ENCODE measurements at places on chromosomes 12 and 14.

GRCh38 chr14:100454437-100454836 is 131.3 kb downstream of the SLC25A47 start:
- DNase-seq, result no peak

DNA sequence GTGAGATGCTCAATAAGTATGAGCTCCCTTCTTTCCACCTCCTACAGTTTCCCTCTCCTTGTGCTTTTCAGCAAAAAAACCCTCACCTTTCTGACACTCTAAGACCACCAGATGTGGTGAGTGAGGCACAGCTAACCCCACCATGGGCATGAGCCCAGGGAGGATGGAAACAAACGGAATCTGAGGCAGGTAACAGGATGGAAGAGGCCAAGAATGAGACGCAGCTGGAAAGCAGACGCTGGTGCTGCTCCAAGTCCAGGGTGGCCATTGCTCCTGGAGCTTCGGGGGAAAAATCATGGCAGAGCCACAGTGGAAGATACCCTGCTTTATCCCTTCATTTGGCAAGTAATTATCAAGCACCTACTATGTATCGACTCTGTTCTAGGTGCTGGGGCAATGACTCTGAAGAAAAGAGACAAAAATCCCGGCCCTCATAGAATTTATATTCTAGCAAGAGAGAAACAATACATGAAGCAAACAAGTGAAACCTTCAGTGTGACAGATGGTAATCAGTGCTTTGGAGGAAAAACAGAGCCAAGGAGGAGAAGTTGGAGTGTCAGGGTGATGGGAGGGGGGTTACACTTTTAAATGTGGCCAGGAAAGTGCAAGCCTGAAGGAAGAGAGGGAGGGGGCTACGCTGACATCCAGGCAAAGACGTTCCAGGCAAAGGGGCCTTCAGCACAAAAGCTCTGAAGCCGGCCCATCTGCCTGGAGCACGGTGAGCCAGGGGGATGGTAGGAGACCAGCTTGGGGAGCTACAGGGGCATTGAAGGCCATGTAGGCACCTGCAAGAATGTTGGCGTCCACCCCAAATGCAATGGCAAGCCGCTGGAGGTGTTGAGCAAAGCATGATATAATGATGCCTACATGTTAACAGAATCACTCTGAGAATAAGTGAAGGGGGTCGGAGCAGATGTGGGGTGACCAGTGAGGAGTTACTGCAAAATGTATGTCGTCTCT is 154.2 kb downstream of the DPF3 start:
- no peak for DNase-seq

DNA sequence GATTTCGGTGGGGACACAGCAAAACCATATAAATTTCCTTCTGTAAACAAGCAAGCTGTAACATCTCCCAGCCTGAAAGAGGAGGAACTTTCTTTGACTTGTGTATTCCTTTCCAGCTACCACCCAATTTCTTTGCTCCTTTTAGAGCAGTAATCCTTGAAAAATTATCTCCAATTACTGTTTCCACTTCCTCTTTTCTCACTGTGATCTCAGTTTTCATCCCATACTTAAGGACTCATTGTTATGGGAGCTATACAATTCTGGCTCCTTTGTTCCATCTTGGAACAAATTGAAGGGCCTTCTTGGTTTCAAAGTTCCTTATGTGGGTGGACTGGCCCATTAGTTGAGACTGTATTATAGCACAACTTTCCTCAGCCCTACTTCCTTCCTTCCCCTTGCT is 152.6 kb downstream of the AKAP6 start:
- no peak for DNase-seq

DNA sequence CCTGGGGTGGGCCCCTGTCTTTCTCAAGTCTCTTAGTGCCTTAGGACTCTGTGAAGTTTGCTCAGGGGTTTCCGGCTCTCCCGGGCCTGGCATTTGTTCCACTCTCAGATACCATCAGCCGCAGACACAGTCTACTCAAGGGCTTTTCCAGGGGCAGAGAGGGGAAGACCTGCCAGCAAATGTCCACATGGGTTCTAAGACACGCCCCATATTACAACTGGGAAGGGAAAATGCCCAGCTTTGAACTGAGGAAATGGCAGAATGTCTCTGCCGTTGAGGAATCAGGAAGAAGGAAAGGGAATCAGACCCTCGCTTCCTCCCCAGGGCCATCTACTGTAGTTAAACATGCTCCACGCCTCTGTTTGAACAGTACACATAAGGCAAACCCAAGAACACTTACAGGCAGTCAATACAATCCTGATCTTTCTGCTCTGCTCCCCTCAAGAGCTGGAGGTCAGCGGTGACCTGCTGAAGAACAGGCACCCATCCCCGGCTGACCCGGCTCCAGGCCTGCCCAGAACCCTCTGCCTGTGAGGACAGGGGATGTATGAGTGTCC is 7.9 kb downstream of the CCDC85C start:
- no peak for DNase-seq

DNA sequence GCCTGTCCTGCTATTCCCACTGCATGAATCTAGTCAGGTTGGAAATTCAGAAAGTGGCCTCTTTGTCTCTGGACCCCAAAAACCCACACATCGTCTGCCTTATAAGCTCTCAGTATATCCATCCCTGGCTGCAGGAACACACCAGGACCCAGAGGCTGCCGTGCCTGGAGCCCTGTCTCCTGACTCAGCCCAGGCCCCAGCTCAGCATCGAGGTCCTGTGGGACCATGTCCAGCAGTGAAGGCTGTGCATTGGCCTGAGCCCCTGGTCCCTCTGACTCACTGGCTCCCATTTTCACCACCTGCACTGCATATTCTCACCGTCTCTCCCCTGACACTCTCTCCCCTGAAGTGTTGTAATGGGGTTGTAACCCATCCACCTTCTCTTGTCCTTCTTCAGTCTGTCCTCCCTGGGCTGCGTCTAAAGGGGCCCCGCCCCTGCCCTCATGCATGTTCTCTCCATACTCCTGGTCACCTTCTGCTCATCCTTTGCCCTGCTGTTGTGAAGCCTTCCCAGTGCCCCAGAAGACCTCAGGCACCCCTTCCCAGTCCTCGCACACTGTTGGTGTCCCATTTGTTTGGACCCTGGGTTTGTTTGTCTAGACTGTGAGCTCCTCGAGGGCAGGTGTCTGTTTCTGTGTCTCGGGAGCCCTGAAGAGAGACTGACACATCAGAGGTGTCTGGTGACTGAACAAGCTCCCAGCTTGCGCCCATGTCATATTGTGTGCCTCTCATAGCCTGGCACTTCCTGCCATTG is 43.8 kb downstream of the EVL start:
- DNase-seq, result no peak

DNA sequence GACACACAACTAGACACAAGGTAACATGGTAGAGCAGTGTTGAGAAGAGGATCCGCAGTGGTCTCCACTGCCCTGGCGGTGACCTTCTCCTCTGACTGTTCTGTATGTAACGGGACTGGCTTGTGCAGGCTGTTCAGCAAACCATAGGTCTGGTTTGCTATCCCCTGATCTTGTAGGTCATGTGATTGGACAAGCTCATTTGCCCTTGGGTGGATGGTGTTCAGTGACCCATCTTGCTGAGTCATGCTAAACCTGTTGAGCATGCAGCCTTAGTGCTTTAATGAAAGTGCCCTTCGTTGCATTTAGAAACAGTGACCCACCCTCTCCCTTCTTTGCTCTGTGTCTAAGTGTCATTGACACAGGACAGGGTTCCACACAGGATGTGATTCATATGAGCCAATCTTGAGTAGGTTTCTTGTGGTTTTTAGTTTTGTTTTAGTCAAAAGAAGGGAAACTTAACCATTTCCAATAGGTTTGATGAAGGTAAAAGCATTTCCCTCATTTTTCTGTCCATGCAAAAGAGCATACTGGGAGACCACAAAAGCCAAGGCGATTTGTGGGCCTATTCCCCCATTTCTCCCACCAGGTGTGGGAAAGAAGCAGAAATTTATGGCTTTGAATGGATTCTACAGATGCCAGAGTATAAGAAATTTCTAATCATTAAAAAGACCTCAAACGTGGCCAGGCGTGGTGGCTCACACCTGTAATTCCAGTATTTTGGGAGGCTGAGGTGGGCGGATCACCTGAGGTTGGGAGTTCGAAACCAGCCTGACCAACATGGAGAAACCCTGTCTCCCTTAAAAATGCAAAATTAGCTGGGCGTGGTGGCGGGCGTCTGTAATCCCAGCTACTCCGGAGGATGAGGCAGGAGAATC is 32.6 kb upstream of the HIF1A start:
- DNase-seq, result peak; percentile 36

DNA sequence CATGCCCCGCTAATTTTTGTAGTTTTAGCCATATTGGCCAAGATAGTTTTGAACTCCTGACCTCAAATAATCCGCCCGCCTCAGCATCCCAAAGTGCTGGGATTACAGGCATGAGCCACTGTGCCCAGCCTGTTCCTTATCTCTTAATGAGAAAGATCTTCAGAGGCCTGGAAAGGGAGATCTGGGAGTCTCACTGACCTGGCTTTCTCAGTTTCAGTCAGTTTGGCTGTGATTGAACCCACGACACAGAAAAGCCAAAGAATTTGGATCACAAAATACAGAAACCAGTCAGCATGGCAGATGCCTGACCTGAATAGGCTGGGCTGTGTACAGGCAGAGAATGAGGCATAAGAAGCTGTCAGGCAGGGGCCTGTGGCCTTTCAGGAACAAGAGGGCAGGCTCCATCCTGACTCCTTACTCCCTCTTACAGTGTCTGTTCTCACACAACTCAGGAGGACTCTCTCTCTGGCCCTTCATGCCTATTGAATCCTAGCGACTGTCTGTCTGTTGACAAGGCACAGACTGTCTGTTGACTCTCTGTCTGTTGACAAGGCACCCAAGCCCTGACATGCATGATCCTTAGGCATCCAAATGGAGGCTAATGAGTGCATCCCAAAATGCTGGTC is 366.5 kb upstream of the CCDC196 start:
- no peak for DNase-seq

GRCh38 chr14:74160763-74161162 is 76.0 kb downstream of the LIN52 start:
- DNase-seq, result no peak

GRCh38 chr14:28870033-28870564 is 103.5 kb downstream of the FOXG1 start:
- DNase-seq, result no peak

GRCh38 chr12:127245009-127245408 is 1022.0 kb upstream of the TMEM132C start:
- DNase-seq, result no peak

DNA sequence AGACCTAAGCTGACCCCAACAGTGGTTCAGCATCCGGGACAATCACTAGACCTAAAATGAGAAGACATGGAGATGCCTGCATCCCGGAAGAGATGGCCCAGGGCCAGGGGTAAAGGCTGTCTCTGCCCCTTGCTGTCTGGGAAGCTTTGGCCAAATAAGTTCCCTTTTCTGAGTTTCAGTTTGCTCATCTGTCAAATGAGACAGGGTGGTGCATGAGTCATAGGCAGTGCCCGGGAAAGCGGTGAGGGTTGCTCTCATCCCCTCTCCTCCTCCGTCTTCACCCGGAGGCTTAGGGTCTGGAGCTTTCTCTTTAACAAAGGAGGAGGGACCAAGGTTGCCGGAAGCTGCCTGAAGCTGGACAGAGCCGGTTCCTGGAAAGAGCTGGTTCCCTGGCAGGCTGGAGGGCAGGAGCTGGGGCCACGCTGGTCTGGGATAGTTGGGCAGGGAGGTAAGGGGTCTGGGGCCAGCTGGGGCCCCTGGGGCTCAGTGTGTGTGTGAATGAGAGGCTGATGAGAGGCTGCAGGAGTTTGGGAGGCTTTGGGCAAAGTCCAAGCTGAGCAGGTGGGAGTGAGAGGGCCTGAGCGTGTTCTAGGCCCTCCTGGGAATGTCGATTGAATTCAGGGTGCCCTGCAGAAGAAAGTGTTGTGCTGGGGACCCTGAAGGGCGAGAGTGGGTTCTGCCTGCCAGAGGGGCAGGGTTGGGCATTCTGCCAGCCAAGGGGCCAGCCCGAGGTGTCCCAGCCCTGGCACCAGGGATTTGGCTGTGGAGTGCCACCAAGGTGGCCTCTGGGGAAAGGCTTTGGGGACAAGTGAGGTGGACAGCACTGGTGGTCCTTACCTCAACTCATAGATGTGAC is at the start of gene SDSL:
Gene SDSL (plus strand): TSS at position 351 of the 856 bp plus-strand sequence. CDS start 5,603 bp downstream, outside the sequence.
- DNase-seq, result no peak

DNA sequence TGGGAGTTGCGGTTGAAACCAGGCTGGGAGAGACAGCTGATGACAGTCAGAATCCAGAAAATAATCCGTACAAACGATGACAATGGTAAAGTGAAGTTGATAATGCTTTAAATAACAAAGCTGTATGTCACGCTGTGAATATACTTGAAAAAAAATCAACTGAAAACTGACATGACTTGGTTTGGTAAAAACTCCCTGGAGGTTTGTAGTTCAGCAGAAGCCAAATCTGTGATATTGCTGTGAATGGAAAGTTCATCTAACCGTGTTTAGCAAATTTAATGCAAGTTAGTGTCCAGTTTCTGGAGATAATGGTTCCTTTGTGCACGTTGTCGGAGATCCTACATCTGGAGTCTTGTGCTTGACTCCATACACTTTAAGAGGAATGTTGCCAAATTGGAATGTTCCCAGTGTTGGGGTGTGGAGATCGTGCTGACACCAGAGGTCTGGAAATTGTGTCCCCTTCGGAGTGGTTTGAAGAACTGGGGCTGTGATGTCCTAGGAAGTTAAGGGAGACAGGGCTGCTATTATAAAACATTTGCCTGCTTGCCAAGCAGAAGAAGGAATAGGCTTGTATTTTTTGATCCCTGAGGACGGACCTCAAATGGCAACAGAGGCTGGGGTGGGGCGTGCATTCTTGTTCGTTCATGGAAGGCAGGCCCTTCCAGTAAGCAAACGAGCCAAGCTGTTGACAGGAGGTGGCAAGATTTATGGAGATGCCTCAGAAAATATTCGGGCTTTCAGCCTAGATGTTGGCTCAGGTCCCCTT is 30.6 kb downstream of the PPFIBP1 start:
- no peak for DNase-seq

DNA sequence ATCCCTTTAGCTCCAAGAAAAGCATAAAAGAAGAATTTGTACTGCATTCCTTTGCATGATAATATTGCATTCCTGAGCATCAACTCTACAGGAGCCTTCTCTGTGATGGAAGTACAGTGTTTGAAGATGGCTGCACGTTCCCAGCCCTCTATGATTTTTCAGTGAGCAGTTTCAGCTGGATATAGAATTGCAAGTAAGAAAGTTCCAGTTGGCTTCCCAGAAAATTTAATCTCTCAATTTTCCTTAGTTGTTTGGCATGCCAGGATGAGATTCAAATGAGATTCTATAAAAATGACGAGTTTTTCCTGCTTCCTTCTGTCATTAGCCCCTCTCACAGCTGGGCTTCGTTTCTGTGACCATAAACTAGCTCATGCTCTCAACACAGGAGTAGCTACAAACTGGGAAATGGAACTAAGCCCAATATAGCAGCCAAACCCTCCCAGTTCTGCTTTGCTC is 109.9 kb downstream of the TTC8 start:
- DNase-seq, result no peak

GRCh38 chr14:76848879-76849278 is 22.7 kb downstream of the LRRC74A start:
- no peak for DNase-seq

- no peak for DNase-seq
Measured at GRCh38 chr14:68463705-68464374, 329.0 kb downstream of the ZFP36L1 start.

- DNase-seq, result no peak
Measured at GRCh38 chr12:102528111-102528510, 47.7 kb upstream of the IGF1 start.

All from T-helper 1 cell (primary cell).